Left kidney (tissue), 8 donors: ENCODE measurements at places on chromosomes 13 and 19.
A peak's percentile ranks its signal among the peaks of the same experiment; 100 is the strongest.

- no peak for DNase-seq
Observed at GRCh38 chr13:33514362-33514761, 228.8 kb upstream of the STARD13 start.

GRCh38 chr19:2461751-2462634 lies 5.2 kb upstream of the LMNB2 start:
- DNase-seq: peak; percentile 60

- DNase-seq: no peak
Observed at GRCh38 chr19:54418930-54419800, 3.9 kb downstream of the TTYH1 start.

DNA sequence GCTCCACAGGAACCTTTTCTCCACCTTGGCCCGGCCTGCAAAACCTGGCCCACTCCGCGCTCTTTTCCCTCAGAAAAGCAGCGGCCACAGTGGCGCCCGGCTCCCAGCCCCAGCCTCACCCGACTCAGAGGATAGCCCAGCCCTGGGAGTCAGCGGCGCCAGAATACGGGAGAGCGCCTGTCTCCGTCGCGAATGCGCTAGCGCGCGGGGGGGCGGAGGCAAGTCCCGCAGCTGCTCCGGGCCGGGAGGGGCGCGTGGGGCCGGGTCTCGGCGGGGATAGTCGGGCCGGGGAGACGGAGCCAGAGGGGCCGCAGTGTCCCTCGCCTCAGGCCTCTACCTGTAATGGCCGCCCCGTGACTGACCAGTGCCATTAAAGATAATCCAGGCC lies at the start of gene ZFP30:
ZFP30 (minus strand) TSS at position 165 of the 388 bp plus-strand sequence. CDS start 7,643 bp downstream, outside the sequence.
- no peak for DNase-seq

GRCh38 chr19:10761443-10762250 lies 43.8 kb downstream of the DNM2 start:
- no peak for DNase-seq

DNA sequence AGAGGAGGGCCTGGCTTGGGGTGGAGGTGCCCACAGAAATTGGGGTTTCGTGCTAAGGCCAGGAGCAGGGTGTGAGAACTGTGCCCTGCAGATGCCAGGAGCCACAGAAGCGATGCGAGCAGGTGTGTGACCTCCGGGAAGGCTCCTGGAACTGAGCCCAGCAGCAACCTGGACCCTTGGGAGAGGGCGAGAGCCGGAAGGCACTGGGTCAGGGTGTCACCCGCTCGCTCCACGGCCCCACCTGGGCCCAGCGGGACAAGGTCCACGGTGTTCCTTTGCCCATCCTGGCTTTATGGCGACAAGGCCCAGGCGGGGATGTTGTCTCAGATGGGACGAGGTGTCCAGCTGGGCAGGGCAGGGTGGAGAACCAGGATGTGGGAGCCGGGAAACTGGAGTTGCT lies 4.2 kb downstream of the MISP start:
- DNase-seq: no peak

GRCh38 chr13:110664041-110664440 lies 41.9 kb downstream of the CARS2 start:
- no peak for DNase-seq

DNA sequence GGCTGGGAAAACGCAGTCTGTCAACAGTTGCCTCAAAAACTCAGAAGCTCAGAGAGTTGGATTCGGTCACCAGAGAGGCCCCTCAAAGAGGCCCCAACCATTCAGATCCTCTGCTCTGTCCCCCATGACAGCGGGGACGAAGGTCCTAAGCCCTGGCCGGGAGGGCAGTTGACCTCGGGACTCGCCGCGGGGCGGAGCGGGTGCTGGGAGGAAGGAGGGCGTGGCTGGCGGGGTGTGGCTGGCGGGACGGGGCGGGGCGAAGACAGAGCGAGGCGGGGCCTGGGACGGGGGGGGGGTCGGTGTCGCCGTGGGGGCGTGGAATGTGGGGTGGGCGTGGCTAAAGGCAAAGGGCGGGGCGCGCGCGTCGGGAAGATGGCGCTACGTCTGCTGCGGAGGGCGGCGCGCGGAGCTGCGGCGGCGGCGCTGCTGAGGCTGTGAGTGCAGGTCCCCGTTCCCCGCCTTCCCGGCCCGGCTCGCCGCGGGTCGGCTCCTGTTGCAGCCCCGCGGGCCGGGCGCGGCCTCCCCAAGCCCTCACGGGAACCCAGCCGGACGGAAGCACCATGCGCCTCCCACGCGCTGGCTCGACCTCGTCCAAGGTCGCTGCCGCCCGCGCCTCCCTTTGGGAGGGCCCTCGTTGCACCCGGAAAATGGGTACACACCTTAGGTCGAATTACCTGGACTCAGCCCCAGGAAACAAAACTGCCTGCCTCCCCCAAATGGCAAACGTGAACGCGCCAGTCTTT lies 105.2 kb downstream of the TM9SF2 start:
- DNase-seq: peak; percentile 80

GRCh38 chr19:40284501-40285352 lies at the start of gene AKT2:
AKT2 (minus strand) TSS chr19:40285345; CDS start chr19:40265267, 20,078 bp downstream.
- peak; percentile 77 for DNase-seq

GRCh38 chr13:111881700-111882099 lies 185.2 kb upstream of the SOX1 start:
- no peak for DNase-seq

DNA sequence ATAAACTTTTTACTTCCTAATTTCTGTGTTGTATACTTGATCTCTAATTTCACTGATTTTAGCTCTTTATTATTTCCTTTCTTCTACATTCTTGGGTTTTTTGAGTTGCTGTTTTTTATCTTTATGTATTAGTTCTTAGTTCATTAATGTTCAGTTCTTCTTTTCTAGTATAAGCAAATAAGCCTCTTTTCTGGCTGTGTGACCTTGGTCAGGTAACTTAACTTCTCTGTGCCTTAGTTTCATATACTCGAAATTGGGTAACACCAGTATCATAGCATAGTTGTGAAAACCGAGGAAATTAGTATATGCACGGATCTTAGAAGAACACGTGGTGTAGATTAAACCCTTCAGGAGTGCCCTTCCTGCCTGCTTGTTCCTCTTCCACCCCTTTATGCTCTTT lies 130.2 kb upstream of the C1QTNF9B start:
- DNase-seq: no peak

- no peak for DNase-seq
Observed at GRCh38 chr19:41480336-41480735, 37.4 kb downstream of the ERICH4 start.

DNA sequence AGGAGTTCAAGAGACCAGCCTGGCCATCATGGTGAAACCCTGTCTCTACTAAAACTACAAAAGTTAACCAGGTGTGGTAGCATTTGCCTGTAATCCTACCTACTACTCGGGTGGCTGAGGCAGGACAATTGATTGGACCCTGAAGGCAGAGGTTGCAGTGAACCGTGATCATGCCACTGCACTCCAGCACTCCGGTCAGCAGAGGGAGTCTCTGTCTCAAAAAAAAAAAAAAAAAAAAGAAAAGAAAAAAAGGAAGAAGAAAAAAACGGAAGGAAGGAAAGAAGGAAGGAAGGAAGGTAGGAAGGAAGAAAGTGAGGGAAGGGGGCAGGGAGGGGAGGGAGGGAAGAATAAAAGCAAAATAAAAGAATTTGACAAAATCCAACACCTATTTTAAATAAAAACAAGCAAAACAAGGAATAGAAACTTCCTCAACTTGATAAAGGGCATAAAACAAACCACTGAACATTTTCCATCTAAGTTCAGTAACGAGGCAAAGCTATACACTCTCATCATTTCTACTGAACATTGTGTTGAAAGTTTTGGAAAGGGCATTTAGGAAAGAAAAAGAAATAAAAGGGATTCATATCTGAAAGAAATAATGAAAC lies 411.6 kb upstream of the SLITRK5 start:
- DNase-seq: no peak

DNA sequence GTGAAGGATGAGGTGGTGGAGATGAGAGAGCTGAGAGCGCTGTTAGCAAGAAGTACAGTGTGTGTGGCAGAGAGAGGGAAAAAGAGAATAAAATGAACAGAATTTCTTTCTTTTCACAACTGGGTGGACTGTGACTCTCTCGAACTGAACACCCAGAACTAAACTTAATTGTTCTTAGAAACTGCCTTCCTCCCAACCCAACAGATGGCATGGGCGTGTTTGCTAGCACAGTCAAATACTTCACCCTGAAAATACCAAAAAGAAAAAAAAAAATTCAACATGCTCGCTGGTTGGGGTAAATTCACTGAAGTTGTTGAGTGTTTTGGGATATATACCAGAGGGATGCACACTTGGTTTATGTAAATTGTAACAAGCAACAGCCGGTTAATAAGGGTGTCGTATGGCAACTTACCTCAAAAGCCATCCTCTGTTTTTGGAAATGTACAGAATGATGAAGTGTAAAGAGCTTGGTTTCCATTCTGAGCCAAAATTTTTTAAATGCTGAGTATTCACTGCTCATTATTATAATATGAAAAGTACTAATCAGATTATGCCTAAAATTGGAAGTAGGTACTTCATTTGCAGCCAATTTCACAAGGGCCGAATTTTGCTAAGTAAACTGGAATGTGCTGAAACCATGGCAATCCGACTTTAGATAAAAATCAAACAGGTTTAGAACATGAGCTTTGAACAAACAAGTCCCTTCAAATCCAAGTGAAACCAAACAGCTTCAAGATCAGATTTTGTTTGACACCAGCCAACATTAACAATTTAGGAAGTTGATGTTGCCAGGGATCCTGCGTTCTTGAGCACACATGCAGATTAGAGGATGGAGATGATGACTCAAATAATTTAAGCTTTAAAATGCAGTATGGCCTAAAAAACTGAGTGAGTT lies 115.8 kb downstream of the ZIC5 start:
- DNase-seq: no peak

- no peak for DNase-seq
Observed at GRCh38 chr13:107866941-107867623, 348.3 kb downstream of the LIG4 start.
